Neural crest cell (in vitro differentiated cells): ENCODE measurements at places on chromosomes 4 and X. TPM values are rescaled to one million over a fixed set of nuclear protein-coding genes. Genes with fewer than 3 reads are reported as not detected.

ASMT gene
- total RNA-seq = 0.44 TPM in 1 of 2 replicates, not detected in the other

NXF2B gene
- not detected in 2 replicates for total RNA-seq

DNA sequence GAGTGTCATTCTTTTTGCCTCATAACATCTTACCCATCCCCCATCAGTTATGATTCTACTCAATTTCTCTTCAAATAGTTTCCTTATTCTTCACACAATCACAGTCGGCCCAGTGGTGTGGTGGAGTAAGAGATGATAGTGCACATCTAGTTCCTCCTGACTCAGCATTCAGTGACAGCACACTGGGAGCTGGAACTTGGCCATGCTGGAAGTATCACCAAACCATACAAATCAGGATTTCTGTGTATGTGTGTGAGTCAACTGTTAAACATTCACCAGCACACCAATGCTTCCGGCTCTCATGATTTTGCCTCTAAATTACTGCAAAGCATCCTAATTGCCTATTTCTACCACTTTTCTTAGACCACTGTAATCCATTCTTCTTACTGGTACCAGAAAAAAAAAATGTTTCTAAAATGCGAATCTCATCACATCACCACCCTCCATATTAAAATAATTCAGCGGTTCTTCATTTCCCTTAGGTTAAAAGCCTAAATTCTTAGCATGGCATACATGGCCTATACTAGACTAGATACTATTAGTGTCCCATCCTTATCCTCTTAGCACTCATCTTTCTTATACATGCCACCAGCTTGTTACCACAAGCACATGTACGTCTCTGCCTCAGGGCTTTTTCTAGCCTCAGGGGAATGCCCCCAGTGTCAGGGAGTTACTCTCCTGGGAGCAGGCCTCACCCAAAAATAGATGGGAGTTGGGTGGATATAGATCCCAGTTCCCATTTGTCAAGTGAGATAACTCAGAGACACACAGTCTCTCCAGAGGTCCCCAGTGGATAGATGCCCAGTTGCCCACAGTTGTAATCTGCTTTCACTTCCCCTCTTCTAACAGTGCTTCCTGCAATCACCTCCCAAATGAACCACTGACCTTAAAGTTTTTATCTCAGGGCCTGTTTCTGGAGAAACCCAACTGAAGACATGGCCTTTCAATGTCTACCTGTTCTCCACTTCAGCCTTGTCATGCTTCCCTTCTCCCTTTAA lies 49.2 kb upstream of the DDX53 start:
- no peaks in the 10 kb centered on the region for H3K27me3 ChIP-seq
- H3K4me3 ChIP-seq = no peak overlapping the region
- H3K36me3 ChIP-seq = no peaks in the 10 kb centered on the region
- no peak overlapping the region for H3K27ac ChIP-seq
- peaks cover 11% of the 10 kb centered on the region for H3K4me1 ChIP-seq

DNA sequence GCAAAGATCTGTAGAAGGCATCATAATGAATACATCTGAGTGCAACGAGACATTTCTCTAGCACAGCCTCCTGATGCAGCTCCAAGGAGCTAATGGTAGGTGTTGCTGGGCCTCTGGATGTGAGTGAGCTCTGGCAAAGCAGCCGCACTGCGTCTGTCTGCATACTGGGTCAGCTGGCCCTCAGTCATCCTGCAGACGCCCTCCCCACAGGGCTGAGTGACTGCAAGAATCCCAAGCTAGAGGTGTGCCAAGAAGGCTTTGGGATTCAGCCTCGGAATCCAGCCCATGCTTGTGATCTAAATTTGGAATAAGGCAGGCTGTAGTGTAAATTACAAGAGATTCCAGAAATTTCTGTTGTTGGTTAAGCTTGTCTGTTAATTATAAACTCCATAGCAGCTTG lies 18.5 kb downstream of the HERC3 start:
- peaks cover 5% of the 10 kb centered on the region for H3K4me1 ChIP-seq
- H3K27me3 ChIP-seq = no peaks in the 10 kb centered on the region
- H3K36me3 ChIP-seq = peaks cover 18% of the 10 kb centered on the region

- H3K27me3 ChIP-seq = no peaks in the 10 kb centered on the region
- no peak for DNase-seq
- H3K4me1 ChIP-seq = peaks cover 9% of the 10 kb centered on the region
Measured at GRCh38 chrX:44874420-44875184, 1.6 kb downstream of the KDM6A start.
